ENCODE measurements at places on chromosomes 7 and 10. TPM values are rescaled to one million over a fixed set of nuclear protein-coding genes. Genes with fewer than 3 reads are reported as not detected.

TRIM50 gene
- total RNA-seq = 0.22 TPM

TCF7L2 gene
- 12.9 TPM for total RNA-seq

ADAM22 gene
- total RNA-seq = 27.2 TPM

ZNF789 gene
- 16.5 TPM for total RNA-seq

CALML3 gene
- not detected for total RNA-seq

TBX20 gene
- not detected for total RNA-seq

HDAC9 gene
- total RNA-seq = 58.5 TPM

LIPK gene
- total RNA-seq = not detected

SAP25 gene
- total RNA-seq = not detected

SDK1 gene
- total RNA-seq = 11.6 TPM

UNC5B gene
- 10.7 TPM for total RNA-seq

H2BK1 gene
- total RNA-seq = not detected

PTF1A gene
- total RNA-seq = not detected

NEUROG3 gene
- total RNA-seq = not detected

VPS37D gene
- 8.9 TPM for total RNA-seq

CNNM2 gene
- total RNA-seq = 9.5 TPM

RBP4 gene
- total RNA-seq = 3.7 TPM

SPDYE5 gene
- total RNA-seq = 0.10 TPM

CROT gene
- total RNA-seq = 27.4 TPM

ZRANB1 gene
- total RNA-seq = 36.8 TPM

FANK1 gene
- 19.1 TPM for total RNA-seq

MSMB gene
- not detected for total RNA-seq

HIF1AN gene
- 12.0 TPM for total RNA-seq

PON1 gene
- 0.59 TPM for total RNA-seq

GJD4 gene
- not detected for total RNA-seq

NACAD gene
- total RNA-seq = 11.8 TPM

AKR1B1 gene
- 54.7 TPM for total RNA-seq

NCAPG2 gene
- 16.8 TPM for total RNA-seq

GDF2 gene
- not detected for total RNA-seq

LIPM gene
- total RNA-seq = not detected

C10orf88 gene
- total RNA-seq = 11.2 TPM

NANOS1 gene
- total RNA-seq = 9.3 TPM

OR9A2 gene
- total RNA-seq = 0.50 TPM

CDH23 gene
- total RNA-seq = 16.4 TPM

PLEKHS1 gene
- total RNA-seq = not detected

SPDYE6 gene
- not detected for total RNA-seq

All from spinal cord (tissue), 10 donors.